Esophagus muscularis mucosa (tissue), 4 donors: ENCODE measurements at places on chromosomes 13 and 19. TPM values are rescaled to one million over a fixed set of nuclear protein-coding genes. Genes with fewer than 3 reads are reported as not detected.

The ZNF574 gene
- 15.0 TPM for total RNA-seq

GRCh38 chr19:39328046-39328705, 7.5 kb upstream of the LRFN1 start:
- no peaks in the 10 kb centered on the region for H3K27me3 ChIP-seq
- no peaks in the 10 kb centered on the region for H3K36me3 ChIP-seq
- DNase-seq = peak; percentile 95
- H3K4me1 ChIP-seq = peaks cover 12% of the 10 kb centered on the region

DNA sequence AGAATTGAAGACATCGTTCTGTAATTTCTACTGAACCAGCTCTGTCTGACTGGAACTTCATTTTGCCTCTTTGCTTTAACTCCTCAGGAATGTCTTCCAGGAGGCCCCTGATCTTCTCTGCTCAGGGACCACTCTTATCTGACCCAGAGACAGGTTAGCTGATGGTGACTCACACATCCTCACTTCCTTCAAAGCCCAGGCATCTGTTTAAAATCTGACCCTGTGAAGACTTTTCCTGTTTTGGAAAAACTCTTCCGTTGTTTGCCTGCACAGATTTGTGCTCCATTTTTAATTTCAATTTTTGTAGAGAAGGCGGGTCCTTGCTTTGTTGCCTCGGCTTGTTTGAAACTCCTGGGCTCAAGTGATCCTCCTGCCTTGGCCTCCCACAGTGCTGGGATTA, 1.6 kb downstream of the ARL11 start:
- no peak overlapping the region for H3K27ac ChIP-seq
- DNase-seq = no peak
- no peaks in the 10 kb centered on the region for H3K36me3 ChIP-seq
- H3K4me3 ChIP-seq = no peak overlapping the region
- H3K27me3 ChIP-seq = no peaks in the 10 kb centered on the region

- peak overlapping the region; percentile 11 for H3K4me3 ChIP-seq
- H3K36me3 ChIP-seq = no peaks in the 10 kb centered on the region
- H3K4me1 ChIP-seq = peaks cover 22% of the 10 kb centered on the region
- DNase-seq = no peak
- H3K27ac ChIP-seq = peak overlapping the region; percentile 32
- H3K27me3 ChIP-seq = no peaks in the 10 kb centered on the region
These were observed 106.5 kb upstream of the SGCG start for GRCh38 chr13:23074075-23074828.

DNA sequence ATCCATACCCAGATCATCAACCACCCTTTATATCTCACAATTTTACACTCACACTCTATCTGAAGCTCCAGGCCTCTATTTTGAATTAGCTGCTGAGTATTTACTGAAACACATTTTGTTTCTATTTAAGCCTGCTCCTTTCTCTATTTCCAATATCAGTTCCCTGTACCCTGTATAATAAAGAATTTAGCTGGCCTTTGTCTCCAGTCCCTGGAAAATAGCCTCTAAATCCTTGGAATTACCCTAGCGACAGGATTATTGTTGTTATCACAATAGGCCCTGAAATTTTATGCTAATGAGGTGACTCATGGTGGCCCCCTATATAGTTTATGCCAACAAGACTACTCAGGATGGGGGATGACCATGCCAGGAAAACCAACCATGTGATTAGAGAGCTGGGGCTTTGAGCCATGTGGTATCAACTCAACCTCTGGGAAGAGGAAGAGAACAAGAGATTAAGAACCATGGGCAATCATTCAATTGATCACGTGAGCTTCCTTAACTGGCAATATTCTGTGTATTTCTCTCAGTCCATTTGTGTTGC, 72.7 kb downstream of the KATNAL1 start:
- H3K4me3 ChIP-seq = no peak overlapping the region
- H3K27me3 ChIP-seq = no peaks in the 10 kb centered on the region
- H3K27ac ChIP-seq = no peak overlapping the region
- peaks cover 8% of the 10 kb centered on the region for H3K4me1 ChIP-seq
- no peak for DNase-seq
- peaks cover 7% of the 10 kb centered on the region for H3K36me3 ChIP-seq
